Stimulated activated naive CD8-positive, alpha-beta T cell treated with anti-CD3 and anti-CD28 coated beads, Interleukin-15, amount 100 ng/mL, for 72 hours (primary cell): ENCODE measurements at places on chromosomes 3 and 15.

GRCh38 chr15:90191344-90191687 is 9.8 kb upstream of the SEMA4B start:
- no peak for DNase-seq

DNA sequence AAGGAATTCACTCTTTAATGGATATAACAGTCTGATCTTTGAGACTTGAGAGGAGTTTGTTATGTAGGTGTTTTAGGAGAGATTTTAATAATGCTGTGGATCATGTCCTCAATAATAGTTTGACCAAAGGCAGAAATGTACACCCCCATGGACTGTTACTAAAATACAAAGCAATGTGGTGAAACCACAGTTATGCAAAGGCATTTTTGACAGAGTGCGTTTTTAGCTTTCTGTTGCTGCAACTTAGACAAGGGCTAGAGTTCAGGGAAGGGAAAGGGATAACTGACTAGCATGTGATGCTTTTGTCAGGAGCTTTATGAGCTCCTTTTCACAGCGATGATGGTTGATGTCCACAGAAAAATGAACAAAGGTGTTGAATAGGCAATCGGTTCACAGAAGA is 3.6 kb upstream of the STARD5 start:
- DNase-seq = no peak

DNA sequence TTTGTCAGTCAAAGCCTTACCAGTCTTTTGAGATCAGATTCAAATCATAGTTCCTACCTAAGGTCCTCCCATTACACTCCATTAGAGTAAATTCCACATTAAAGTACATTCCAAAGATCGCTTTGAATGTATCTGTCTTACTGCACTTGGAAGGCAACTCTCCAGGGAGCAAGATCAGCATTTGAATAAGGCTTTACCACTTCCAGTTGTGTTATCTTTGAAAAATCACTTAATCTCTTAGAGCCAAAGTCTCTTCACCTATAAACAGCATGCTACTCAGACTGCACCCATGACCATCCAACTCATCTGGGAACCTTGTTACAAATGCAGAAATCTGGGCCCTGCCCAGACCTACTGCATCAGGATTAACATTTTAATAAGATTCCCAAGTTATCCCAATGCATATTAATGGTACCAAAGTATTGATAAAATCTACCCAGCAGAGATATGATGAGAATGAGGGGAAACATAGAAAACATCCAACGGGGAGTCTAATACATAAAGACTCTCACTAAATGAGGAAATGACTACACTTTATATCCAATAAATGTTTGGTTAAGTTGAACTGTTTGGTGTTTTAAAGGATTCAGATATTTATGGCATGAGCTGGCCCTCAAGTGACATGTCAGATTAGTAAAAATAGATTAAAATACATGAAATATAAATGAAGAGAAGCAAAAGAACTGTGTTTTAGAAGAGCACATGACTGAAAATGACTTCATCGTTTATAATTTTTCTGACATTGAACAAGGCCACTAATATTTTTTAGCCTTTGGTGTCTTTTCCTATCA is 75.9 kb downstream of the TNIK start:
- DNase-seq = no peak

DNA sequence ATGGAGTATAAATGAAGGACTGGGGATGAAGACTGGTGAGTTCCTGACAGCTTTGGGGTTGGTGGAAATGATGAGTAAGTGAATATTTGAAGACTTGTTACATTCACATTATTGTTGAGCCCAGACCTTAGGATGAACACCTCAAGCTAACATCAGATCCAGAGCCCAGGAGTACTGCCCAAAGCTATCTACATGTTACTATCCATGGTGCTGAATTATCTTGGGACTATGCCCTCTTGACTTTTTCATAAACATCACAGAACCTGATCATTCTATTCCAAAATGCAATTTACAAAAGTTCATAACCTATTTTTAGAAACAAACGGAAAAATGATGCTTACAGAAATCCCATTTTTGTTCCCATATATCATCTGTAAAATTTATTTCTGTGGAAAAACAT is 613.3 kb downstream of the TUSC7 start:
- no peak for DNase-seq

GRCh38 chr3:137202941-137203340 is 245.2 kb downstream of the IL20RB start:
- DNase-seq = no peak

DNA sequence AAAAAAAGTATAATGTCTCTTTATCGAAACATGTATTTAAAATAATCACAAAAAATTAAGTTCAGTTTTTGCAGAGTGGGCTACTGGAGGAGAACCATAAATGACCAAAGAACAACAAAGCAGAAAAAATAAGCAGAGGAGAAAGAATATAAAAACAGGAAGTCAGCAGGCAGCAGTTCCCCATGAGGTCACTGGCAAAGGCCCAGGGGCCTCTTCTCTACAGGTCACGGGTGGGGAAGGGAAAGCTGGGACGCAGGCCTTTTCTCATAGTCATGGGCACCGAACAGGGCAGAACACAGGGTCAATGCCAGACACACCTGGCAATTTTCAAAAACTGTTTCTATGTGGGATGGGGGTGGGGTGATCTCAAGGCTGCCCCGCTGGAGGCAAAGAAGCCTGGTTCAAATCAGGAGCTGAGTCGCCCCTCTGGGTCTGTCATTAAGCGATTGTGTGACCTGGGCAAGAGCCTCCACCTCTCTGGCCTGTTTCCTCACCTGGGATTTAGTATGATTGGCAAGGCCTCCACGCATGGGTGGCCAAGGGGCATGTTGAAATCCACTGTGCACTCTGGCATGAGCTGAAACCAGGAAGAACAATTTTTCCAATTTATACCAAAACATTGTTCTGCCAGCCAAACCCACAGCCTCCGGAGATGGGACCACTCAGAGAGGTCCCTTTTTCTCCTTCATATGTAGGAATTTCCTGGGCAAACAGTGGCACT is 43.8 kb upstream of the UACA start:
- DNase-seq = no peak

GRCh38 chr3:30455840-30456239 is 150.6 kb upstream of the TGFBR2 start:
- DNase-seq = no peak

- DNase-seq = no peak
These were observed 214.6 kb downstream of the KCNAB1 start for GRCh38 chr3:156334841-156335545.
